ENCODE measurements at places on chromosomes 6 and 20.

DNA sequence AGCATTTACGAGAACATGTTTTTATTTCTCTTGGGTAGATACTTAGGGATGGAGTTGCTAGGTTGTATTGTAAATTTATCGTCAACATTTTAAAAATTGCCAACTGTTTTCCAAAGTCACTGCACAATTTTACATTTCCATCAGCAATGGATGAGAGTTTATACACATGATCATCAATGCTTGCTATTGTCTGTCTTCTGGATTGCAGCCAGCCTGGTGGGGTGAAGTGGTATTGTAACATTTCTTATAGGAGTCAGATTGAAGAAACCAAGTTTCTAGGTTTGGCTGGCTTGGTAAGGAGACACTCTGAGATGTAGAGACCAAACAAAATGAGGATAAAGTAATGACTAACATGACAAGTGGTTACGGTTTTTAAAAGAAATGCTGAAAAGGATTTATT lies 57.1 kb upstream of the HDDC2 start:
- no peak for DNase-seq

- no peak for DNase-seq
These were observed 56.8 kb upstream of the SLCO4A1 start for GRCh38 chr20:62585461-62585970.

GRCh38 chr6:123402052-123402451 lies 234.7 kb downstream of the TRDN start:
- DNase-seq: no peak

DNA sequence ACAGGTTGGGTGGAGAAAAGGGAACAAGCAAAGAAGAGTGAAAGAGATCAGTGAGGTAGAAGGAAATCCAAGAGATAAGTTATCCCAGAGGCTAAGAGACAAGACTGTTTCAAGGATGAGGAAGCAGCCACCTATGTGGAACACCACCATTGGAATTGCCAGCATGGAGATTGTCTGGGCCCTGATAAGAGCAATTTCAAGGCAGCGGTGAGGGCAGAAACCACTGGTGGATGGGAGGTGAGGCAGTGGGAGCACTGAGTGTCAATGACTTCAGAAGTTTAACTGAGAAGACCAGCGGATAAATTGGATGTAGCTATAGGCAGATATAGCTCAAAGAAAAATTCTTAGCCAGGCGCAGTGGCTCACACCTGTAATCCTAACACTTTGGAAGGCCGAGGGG lies 56.7 kb downstream of the SNX5 start:
- DNase-seq: no peak

- no peak for DNase-seq
These were observed 17.5 kb downstream of the RIN2 start for GRCh38 chr20:19775353-19776253.

- DNase-seq: no peak
These were observed 71.0 kb downstream of the PLAGL1 start for GRCh38 chr6:143936778-143937667.

GRCh38 chr6:158286413-158286812 lies 25.9 kb upstream of the TULP4 start:
- DNase-seq: no peak

DNA sequence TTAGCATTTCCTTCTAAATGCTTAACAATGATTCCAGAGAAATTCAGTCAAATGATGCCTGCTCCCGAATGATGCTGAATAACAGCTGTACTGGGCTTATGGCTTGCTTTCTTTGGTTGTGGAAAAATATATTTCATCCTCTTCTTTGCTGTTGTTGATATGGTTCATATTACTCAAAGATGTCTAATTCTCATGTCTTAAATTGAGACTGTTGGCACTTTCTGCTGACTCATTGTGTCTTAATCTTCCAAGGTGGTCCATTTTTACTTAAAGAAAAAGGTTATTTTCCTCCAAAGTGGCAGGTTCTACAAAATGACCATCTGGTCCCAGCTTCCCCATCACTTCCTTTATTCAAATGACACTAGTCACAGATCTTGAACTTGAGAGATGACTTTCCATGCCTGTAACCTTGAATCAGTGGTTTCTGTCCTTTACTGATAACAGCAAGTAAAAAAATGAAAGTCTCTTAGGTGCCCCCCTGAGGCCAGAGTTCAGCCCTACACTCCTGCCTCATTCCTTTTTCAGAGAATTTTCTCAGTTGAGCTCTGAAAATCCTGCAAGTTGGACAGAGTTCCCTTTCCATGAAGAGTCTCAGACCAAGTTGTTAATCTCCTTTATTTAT lies 6.9 kb downstream of the SNAP25 start:
- no peak for DNase-seq

DNA sequence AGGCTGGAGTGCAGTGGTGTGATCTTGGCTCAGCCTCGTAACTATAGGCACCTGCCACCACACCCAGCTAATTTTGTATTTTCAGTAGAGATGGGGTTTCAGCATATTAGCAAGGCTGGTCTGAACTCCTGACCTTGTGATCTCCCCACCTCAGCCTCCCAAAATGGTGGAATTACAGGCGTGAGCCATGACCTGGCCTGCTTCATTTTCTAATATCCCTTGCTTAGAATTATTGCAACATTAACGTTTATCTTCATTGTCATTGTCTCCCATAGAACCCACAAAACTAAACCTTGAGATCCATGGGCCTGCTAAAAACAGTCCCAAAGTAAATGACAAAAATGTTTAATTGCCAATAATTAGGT lies 6.1 kb downstream of the EEF1A1 start:
- DNase-seq: no peak

- DNase-seq: no peak
These were observed 126.1 kb downstream of the GMDS start for GRCh38 chr6:2119275-2119674.

DNA sequence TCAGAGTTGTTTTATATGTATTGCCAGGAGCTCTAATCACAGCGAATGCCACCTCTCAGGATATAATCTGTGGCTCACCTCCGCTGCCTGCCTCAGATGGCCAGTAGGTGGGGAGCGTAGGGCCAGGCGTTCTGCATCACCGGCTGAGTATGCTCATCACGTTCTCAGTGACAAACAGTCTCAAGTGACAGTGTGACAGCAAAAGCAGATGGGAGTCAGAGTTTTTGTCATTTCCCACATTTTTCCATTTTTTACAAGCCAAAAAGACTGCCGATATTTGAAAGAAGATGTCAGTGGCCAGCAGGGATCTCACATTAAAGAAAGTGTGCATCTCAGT lies 208.7 kb downstream of the ALDH8A1 start:
- DNase-seq: no peak

DNA sequence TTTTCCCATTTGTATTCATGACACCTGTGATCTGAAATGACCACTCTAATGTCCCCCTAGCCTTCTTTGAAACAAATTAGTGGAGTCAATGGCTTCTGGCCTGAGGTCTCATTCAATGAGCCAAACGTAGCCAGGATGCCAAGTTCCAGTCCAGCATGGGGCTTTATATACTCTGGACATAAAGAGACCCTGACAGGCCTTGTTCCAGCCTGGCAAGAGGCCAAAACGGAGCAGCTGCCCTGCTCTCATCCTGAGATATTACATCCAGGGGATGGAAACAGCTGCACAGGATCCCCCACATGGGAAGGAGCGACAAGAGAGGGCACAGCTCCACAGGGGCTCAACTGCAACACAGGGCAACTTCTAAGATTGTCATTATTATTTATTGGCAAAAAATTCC lies 437.8 kb downstream of the CDH26 start:
- no peak for DNase-seq

GRCh38 chr6:138336221-138336620 lies 41.5 kb upstream of the SMIM28 start:
- no peak for DNase-seq
